ENCODE measurements at places on chromosomes 1 and 21.

DNA sequence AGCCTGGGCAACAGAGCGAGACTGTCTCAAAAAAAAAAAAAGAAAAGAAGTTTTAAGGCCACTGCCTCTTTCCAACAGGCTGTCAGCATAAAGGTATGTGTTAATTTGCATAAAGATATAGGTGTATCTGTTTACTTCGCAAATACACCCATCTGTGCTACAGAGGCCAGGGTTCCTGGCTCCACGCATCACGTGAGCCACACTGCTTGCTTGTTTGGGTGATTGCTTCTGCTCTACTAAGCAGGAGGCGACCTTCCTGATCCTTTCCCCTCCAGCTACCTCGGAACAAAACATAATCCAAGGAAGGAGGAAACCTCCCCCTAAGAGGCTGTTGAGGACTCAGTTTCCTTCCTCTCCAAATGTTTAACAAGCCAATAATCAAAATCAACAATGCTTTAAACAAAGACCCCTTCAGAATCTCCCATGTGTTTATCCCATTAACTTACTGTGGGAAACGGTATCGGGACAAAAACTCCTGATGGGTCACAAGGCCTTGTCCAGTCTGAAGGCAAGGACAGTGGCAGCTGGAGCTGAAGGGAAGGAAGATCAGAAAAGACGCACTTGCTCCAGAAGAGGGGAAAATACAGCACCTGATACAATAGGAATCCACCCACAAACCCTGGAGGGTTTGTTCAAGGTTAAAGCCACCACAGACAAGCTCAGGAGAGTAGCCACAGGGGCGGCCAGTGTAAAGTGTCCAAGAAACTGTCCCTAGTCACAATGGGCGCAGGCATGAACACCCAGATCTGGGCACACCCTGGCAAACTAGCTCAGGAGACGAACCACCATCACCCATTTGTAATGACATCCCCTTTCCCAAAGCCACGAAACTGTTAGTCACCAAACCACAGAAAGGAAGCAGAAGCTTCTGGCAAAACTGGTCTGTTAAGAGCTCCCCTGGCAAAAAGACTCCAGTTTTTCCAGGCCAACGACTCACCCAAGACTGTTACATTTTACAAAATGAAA, 17.2 kb downstream of the CTNNBIP1 start:
- DNase-seq: peak; percentile 20

- DNase-seq: no peak
Observed at GRCh38 chr1:210022044-210022443, 84.0 kb downstream of the SYT14 start.

DNA sequence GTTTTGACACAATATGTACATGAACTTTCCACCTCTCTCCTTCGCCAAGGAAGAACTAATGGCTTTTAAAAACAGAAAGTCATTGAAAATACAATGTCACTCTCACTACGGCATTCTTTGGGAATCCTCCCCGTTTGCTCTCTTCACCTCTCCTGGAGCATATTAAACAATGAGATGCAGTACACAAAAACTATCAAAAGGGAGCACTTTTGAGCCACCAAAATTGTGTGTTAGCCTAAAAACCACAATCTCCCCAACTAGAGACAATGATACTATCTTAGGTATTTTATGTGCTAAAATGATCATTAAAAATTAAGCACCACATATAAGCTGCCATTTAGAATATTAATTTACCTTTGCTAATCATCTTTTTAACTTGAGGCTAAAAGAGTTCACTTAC, 425.5 kb downstream of the KCTD3 start:
- no peak for DNase-seq

DNA sequence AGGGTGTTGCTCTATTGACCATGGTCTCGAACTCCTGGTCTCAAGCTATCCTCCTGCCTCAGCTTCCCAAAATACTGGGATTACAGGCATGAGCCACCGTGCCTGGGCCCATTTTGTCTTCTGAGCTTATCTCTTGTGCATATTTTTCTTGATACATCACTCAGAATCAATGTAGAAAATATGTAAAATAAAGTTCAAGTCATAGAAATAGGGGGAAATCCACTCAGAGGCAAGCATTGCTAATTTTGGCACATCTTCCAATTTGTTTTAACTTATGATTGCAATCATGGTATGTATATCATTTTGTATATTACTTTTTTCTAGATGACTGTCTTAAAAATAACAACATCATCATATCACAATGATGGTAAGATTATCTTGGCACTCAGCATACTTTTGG, 21.6 kb downstream of the RIT1 start:
- no peak for DNase-seq

DNA sequence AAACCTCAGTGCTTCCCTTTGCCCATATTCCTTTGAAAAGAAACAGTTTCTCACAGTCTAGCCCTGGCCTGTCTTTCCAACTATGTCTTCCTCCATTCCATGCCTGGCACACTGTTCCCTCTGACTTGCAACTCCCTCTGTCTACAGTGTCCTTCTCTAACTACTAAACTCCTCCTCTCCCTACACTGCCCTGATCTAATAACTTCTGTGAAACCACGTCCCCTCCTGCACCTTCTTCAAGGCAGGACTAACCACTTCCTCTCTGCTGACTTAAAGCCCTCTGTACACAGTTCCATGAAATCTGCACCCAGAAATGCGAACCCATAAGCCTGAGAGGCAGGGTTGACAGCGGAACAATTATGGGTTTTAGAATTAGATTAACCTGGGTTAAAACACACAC, 62.2 kb upstream of the ATP1B1 start:
- peak; percentile 71 for DNase-seq

GRCh38 chr1:100433563-100433962, 81.3 kb downstream of the CDC14A start:
- no peak for DNase-seq

DNA sequence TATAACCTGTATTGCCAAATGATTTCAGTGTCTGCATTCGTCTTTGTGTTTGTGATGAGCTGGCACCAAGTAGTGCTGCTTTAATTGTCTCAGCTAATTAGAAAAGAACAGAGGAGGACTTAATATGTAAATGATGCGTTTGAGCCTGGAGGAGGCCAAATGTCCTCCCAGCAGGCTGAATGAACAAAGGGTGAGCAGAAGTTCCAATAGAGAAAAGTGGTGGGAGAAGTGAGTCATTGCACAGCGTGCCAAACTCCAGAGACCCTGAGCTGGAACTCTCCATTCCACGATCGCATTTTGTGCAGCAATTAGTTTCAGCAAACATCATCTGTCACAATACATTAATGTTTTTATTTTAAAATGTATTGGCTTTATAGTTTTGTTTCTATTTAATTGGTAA, 17.9 kb downstream of the ETV3L start:
- DNase-seq: no peak

GRCh38 chr1:198253259-198253658, 96.5 kb downstream of the NEK7 start:
- no peak for DNase-seq

GRCh38 chr1:13730751-13731482, 30.9 kb downstream of the PRDM2 start:
- DNase-seq: peak; percentile 93

DNA sequence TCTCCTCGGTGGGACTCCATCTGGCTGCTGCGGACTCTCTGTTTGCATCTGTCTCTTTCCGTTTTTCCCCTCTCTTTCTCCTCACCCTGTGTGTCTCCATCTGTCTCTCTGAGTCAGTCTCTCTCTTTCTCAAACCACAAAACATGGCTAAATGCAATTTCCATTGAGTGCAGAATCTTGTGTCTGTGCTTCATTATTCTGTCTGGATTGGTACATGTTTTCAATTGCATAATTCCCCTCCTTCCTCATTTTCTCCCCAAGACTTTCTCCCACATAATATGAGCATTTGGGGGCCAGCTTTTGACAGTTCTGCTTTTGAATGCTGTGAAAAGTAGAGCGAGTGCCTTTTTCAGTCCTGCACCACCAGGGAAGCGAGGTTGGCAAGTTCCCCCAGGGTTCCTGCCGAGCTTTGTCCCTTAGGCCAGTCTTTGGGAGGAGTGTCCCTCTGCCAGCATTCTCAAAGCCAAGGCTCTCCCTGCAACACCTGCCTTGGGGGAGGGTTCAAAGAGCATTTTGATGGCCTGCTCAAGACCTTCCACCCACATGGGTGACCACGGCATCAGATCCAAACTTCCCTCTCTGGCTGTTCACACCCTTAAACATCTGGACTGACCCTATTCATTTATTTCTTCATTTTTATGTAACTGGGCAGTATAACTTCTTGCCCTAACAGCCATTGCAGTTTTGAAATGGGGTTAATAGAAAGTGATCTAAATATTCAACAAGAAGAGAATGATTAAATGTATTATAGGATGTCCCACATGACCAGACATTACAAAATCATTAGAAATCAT, 32.8 kb upstream of the SCMH1 start:
- DNase-seq: no peak

DNA sequence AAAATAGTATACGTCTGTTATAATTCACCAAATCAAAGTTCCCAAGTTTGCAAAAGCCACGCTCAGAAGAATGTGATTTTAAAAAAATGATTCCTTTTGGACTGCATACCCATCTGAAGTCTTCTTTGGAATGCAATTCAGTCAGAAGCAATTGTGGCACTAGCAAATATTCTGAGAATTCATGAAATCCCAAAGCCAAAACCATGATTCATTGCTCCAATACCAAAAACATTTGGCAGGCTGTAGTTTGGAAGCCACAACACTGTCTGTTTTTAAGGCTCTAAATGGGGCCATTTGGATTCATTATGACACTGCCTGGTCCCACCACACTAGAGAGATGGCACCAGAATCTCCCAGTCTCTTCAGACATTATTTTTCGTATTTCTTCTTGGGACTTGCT, 21.8 kb upstream of the LRRC53 start:
- DNase-seq: no peak

- no peak for DNase-seq
Observed at GRCh38 chr21:40841524-40842196, 5.3 kb downstream of the DSCAM start.

DNA sequence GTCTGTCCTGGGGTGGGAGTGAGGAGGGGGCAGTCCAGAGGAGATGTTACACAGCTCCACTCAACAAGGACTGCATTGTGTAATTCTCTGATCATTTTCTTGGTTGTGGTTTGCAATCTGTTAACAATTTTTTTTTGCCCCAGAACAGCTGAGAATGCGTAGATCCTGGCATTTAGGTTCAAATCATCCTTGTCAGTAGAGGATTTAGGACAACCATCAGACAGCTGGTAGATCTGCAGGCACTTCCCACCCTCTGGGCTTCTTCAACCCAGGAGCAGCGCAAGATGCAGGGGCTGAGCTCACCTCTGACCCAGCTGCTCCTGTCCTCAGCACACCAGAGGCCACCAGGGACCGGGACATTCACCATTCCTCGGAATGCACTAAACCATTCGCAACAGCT, 13.5 kb downstream of the BCAR3 start:
- DNase-seq: no peak

- DNase-seq: no peak
Observed at GRCh38 chr1:38046333-38046883, at the start of gene POU3F1. TSS of gene POU3F1 (minus strand) at chr1:38046793. CDS start at chr1:38046743, 50 bp downstream.

DNA sequence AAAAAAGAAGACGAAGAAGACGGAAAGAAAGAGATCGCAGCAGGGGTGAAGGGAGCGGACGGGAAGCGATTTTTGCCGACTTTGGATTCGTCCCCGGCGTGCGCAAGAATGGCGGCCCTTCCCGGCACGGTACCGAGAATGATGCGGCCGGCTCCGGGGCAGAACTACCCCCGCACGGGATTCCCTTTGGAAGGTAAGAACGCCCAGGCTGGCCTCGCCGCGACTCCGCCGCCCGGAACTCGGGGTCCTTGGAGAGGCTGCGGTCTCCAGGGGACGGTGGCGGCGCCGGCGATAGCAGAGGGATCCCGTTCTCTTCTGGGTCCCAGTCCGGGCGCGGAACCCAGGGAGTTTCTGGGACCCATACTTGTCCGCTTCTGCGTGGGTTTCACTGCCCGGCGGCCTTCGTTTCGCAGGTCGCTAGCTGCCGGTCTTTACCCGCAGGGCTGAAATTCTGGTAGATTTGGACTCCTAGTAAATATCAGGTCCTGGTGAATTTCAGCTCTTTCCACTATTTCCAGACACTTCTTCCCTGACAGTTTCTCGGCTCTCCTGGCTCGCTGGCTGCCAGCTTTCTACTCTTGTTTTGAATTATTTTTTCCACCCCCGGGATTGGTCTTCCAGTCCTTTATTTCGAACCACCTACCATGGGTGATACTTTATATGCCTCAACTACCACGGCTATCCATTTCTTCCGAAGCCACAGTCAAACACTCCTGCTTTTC, 1.0 kb downstream of the PAX7 start:
- no peak for DNase-seq

DNA sequence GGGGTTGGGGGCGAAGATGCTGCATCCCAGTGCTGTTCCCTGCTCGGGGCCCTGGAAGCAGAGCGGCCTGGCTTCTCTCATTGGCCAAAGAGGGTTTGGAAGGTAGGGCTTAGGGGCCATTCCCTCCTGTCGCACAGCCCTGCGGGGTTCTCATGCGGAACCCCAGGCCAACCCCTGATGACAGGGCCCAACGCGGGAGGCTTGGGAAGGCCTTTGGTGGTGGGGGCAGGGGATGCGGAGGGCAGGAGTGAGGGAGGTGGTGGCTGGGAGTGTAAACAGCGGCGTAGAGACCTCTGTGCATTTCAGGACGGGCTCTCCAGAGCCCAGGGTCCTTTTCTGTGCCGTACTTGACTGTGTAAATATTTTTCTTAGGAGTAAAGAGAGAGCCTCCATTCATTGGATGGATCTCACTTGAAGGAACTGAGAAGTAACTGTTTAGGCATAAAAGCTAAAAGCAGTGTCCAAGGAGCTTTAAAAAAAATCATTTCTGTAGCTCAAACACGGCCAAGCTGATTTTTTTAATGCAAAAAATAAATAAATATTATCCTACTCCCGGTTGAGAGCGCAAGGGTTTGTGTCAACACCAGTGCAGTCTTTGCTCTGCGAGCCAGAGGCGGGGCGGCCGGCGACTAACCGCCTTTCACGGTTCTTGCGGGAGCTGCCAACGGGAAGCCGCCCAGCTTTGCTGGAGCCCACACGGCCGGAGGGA, 169.1 kb downstream of the PRDM16 start:
- no peak for DNase-seq

GRCh38 chr1:77036560-77036959, 169.3 kb downstream of the ST6GALNAC5 start:
- no peak for DNase-seq

GRCh38 chr1:63950023-63950422, 176.2 kb downstream of the ROR1 start:
- no peak for DNase-seq

DNA sequence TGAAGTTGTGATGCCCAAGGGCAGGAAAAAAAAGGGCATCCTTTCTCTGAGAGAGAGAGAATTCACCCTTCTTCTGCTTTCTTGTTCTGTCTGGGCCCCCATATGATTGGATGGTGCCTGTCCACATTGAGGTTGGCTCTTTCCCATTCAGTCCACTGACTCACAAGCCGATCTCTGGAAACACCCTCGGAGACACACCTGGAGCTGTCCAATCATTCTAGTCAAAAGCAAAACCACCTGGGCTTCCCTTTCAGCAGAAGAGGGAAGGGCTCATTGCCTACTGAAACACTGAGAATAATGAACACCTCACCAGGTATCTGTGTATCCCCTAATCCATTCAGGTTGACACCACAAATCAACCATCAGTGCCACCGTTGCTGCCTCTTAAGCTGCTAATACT, 103.7 kb upstream of the GNG12 start:
- no peak for DNase-seq
